ENCODE measurements at places on chromosomes 5 and 9.

DNA sequence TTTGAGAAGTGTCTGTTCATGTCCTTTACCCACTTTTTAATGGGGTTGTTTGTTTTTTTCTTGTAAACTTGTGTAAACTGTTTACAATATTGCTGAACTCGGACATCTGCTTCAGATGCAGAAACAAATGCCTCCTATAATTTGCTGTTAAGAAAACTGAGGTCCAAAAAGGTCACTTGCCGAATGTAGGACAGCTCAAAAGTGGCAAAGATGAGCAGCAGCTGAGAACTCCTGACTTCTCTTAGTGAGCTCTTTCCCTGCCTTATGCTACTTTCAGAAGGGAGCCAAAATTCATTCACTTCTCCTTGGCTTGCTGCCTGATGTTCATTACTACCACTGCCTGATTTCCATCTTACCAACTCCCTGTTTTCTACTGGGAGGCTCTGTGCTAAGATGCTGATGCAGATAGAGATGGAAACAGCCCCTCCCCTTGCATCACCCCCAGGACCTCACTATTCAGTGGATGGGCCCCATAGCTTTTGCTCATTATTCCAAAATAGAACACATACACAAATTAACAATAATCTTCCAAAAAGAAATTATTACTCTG lies 60.1 kb downstream of the SEMA6A start:
- no peak for DNase-seq

DNA sequence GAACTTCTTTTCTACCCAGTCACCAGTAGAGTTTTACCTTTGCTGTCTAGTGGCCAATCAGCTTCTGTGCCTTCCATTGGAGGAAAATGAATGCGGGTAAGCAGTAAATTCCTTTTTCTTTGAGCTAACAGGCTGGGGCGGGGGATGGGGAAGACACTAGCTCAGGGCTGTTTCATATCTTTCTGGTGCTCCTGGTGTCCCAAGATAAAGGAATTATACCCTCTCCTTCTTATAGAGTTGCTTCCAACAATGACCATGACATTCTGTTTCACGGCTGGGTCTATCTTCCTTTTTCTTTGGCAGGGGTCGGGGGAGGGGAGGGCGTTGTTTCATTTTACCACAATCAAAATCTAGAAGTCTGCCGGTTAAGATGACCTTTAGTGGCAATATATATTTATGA lies 51.2 kb upstream of the RPS23 start:
- DNase-seq = no peak

DNA sequence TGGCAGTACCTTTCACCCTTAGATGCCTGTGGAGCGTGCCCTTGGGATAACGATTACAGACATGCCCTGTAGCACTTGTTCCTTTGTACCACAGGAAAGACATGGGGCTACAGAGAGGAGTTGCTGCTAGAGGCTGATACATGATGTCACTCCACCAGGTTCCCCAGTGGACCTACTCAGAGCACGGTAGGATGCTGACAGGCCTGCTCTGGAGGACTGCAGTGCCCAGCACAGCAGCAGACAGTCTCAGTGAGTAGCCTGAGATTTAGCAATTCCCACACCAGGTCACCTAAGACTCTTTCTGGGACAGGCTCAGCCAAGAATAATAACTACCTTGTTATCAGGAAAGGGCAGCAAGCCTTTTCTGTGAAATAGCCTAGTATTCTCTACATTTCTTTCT lies 28.8 kb downstream of the PDE4D start:
- no peak for DNase-seq

- DNase-seq = no peak
These were observed 149.5 kb downstream of the BAAT start for GRCh38 chr9:101235105-101235866.

- DNase-seq = no peak
These were observed 62.7 kb upstream of the ANGPTL2 start for GRCh38 chr9:127185181-127185580.

- no peak for DNase-seq
These were observed 108.9 kb downstream of the IZUMO3 start for GRCh38 chr9:24436761-24437160.

- DNase-seq = no peak
These were observed 73.7 kb downstream of the UBE2QL1 start for GRCh38 chr5:6522331-6522730.

DNA sequence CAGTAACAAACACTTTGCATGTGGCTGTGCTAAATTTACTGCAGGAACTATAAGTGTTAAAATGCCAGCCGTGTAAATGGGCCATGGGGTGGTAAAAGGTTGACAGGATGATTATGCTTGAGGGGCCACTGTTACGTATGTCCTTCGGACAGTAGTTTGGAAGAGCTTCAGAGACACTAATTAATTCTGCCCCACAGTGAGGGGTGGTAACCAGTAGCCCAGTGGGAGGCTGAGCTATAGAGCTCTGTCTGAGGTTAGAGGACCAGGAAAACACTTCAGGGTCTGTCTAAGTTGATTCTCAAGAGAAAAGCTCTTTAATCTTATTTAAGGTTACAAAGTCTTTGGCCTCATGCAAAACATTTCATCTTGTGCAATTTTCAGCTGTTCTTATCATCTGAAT lies 176.6 kb downstream of the DMRTA1 start:
- DNase-seq = no peak

DNA sequence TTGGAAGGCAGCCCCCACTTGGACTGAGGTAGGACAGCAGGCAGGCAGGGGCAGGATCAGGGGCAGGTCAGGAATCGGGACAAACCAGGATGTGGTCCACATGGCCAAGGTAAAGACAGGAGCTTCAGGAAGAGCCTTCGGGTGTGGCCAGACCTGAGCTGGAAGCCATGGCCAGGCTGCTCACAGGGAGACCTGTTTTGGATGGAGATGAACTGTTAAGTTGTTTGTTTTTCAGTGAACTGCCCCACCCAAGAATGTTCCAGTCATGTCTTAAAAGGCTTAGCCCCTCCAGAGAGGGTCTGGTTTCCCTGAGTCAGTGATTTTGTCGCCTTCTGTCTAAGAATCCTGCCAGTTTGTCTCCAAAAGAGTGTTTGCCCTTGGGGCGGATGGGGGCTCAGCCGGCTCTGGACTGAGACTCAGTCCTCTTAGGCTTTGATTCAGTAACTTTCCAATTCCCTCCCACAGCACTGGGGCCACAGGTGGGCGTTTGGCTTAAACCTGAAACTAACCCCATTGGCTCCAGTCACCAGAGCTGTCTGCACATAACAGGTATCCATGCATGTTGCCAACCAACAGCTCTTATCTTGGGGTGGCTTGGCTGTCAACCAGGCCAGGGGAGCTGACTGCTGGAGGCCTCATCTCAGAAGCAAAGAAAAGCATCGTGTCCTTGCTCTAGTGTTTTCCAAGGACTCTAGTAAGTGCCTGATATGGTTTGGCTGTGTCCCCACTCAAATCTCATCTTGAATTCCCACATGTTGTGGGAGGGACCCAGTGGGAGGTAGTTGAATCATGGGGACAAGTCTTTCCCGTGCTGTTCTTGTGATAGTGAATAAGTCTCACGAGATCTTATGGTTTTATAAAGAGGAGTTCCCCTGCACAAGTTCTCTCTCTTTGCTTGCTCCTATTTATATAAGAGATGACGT lies 11.3 kb upstream of the ANKH start:
- no peak for DNase-seq

GRCh38 chr9:32180597-32180996 lies 203.8 kb upstream of the ACO1 start:
- DNase-seq = no peak

DNA sequence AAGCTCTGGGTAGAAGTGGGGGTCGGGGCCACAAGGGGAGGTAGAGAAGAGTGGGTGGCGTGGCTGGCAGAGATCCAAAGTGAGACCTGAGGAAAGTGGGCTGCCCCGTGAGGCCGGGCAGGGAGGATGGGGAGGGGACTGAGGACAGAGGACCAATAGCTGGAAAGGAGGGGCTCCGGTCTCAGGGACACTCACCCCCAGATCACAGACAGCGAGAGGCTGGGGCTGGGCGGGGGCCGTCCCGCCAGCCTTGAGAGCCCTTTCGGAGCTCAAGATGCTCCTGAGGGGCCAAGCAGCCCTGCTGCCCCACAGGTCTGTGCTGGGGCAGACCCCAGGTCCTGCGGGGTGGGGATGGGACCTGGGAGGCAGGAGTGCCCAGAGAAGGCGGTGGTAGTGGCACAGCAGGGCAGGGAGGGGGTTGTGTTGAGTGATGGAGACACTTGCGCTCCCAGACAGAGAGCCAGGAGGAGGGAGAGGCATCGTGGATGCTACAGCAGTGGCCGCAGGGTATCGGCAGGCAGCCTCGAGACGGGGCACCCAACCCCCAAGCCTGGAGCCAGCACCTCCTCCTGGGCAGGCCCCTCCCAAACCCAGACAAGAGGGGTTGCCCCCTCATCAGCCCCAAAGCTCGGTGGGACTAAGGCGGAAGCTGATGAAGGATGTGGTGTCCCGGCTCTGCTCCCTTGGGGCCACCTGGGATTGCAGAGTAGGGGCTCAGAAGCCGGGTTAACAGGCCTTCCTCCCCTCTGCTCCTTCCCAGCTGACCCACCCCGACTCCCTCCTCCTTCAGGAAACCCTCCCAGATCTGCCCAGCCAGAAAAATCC lies 3.4 kb downstream of the SARDH start:
- DNase-seq = no peak

DNA sequence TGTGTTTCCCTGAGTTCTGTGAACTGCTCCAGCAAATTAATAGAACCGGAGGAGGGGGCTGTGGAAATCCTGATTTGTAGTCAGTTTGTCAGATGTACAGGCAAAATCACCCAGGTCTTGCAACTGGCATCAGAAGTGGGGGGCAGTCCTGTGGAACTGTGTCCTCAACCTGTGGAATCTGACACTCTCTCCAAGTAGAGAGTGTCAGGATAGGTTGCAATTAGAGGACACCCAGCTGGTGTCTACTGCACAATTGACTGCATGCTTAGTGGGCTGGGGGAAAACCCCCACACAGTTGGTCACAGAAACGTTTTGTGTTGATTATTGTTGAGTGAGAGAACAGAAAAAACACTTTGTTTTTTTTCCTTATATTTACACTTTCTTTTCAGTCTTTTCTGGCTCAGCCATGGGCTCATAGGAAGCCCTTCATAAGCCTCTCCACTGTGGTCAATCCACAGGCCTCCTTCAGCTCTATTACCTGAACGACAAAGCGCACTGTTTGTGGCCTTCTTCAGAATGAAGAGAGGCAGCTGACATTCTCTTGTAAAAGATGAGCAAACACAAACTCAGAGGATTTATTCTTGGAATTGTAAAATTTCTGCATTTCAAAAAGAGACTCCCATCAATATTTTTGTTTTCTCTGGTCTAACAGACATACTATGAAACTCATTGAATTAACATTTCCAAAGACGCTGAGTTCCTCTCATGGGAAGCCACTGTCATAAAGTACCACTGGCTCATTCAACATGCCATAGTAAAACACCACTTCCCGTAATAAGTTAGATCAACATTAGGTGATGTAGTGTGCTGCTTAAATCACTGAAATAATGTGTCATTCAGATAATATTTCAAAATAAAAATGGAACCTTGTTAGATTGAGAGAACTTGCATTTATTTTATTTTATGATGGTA lies 348.9 kb upstream of the RFX3 start:
- DNase-seq = no peak

DNA sequence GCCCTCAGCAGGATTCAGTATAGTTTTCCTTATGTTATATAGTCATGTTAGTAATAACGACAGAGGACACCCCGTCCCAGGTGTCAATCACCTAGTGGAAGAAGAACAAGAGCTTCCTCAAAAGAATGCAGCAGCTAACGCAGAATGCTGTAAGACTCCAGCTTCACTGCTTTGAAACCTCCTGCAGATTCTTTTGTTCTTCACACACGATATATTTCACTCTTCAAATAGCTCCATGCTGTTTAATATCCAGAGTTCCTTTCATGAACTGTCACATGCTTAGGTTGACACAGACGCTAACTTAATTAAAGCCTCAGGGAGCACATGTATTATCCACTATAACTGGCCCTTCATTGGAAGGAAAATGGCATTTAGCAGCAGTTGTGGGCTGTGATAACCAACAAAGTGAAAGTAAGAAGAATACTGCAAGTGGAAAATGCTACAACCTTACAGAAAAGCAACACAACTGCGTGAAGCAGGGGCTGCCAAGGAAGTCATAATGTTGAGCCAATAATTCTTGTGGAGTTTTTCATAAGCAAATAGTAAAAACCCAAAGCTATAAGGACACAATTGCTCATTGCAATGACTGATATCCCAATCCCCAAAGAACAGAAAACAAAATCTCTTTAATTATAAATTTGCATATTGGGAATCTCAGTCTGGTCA lies 387.5 kb downstream of the PLK2 start:
- no peak for DNase-seq

- peak; percentile 93 for DNase-seq
These were observed at the start of gene SH3GLB2 for GRCh38 chr9:129028192-129028966. Gene SH3GLB2, minus strand, starts transcription at chr9:129028331. Its CDS starts 177 bp downstream, at chr9:129028154.

DNA sequence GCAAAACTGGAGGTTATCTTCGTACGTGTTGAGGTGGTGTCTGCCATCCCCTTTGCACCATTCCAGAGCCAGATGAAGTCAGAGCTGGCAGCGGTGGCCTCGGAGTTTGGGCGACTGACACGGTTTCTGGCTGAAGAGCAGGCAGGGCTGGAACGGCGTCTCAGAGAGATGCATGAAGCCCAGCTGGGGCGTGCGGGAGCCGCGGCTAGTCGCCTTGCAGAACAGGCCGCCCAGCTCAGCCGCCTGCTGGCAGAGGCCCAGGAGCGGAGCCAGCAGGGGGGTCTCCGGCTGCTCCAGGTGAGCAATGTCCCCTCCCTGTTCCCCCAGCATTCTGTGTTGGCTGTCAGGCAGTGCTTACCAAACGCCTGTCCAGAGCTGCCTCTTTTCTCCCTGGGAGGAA lies 9.5 kb downstream of the TRIM41 start:
- no peak for DNase-seq

DNA sequence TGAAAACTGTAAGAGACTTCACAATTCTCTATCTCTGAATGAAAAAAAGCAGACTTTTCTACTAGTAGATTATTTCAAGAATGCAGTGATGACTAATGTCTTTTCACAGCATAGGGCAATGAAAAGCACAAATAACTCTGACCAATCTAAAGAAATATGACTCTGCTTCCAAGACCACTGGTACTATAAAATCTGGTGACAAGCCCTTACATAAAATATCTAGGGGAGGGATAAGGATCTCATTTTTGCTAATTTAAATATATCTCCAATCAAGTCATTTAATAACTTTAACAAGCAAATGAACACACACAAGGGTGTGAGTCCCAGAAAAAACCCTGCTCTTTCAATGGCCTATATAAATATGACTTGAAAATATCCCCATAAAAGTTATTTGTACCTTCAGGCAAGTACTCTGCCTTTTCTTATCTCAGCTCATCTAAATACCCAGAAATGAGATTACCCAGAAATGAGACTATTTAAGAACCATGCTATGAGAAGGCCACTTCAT lies 105.2 kb downstream of the GNAQ start:
- no peak for DNase-seq
